Esophagus mucosa (tissue), 1 donor: ENCODE measurements at places on chromosomes 1 and 21. TPM values are rescaled to one million over a fixed set of nuclear protein-coding genes. Genes with fewer than 3 reads are reported as not detected.

Gene TMEM54
- total RNA-seq = 127 TPM

Gene LCE1D
- not detected for total RNA-seq

Gene ZNF362
- total RNA-seq = 14.0 TPM

Gene HNRNPCL4
- not detected for total RNA-seq

Gene SLC16A4
- 0.44 TPM for total RNA-seq

Gene KRTAP19-6
- not detected for total RNA-seq

Gene C1orf87
- not detected for total RNA-seq

Gene GNG4
- 7.2 TPM for total RNA-seq

Gene TMEM82
- total RNA-seq = not detected

Gene KAZN
- 33.9 TPM for total RNA-seq

Gene SYPL2
- not detected for total RNA-seq

Gene GBP4
- 1.0 TPM for total RNA-seq

Gene ZNF691
- total RNA-seq = 3.9 TPM

- ATAC-seq = no peak
Measured at GRCh38 chr1:66873111-66873510, 51.5 kb downstream of the DNAI4 start.

DNA sequence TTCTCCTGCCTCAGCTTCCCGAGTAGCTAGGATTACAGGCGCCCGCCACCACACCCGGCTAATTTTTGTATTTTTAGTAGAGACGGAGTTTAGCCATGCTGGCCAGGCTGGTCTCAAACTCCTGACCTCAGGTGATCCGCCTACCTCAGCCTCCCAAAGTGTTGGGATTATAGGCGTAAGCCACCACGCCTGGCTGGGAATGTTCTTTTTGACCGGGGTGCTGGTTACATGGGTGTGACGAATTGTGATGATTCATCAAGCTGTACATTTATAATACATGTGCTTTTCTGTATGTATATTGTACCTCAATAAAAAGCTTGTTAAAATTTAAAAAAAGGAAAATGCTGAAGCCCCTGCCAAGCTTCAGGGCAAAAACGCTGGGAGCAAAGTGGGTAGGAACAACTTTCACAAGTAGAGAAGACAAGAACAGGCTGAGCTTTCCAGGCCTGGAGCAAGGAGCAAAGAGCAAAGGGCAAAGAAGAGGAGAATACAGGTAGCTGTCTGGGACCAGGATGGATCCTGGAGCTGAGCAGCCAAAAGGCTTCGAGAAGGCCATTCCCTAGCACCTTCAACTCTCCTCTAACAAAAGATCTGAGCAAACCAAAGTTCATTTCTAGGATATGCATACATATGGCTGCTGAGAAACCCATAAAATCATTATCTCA lies 20.5 kb upstream of the YRDC start:
- ATAC-seq = peak; percentile 84

GRCh38 chr21:45401916-45402900 lies 2.8 kb upstream of the COL18A1 start:
- ATAC-seq = no peak

DNA sequence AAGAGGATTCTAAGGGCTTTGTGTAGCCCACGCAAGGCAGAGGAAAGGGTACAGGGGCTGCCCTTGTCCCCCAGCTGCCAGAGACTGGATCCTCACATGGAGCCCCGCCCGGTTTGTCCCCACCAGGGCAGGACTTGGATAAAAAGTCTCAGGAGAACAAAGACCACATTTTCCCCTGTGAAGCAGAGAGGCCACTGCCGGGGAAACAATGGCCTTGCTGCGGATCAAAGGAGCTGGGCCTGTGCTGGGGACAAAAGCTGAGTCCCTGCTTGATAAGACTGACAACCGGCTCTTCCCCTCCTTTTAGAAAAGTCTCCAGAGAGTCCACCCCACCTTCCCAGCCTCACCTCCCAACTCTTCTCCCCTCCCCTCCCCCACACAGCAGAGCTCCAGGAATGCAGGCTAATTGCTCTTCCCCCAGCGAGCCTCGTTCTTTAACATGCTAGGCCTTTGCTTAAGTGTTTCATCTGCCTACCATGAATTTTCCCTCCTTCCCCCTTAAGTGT lies 142.4 kb downstream of the PLPP3 start:
- no peak for ATAC-seq

DNA sequence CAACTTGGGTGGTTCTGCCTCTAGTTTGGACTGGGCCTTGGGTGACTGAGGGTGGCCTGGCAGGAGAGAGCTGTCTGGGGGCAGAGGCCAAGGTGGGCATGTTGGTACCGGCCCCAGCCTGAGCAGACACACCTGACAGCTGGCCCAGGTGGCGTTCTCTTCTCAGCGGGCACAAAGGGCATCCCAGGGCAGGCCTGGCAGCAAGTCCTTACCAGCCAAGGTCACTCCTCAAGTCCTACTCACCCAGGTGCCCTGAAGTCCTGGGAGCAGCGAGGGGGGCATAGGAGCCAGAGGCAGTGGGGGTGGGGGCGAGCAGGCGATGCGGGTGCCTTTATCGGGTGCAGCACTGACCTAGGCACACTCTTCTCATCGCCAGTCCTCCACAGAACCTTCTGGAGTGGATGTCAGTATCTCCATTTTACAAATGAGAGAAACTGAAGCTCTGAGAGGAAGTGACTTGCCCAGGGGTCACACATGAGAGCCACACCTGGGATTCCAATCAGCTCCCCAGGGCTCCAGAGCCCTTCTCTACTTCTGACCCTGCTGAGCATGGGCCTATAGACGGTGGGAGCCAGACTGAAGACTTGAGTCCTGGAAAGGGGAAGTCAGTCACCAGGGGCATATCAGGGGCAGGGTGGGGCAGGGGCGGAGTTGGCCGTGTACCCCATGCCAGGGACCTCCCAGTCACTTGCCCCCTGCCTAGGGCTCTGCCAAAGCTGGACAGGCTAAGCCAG lies 587 bp upstream of the SLC25A34 start:
- peak; percentile 24 for ATAC-seq

- ATAC-seq = no peak
Measured at GRCh38 chr21:43956670-43957035, 55.5 kb upstream of the TRAPPC10 start.

- no peak for ATAC-seq
Measured at GRCh38 chr1:109762821-109763645, 690 bp downstream of the EPS8L3 start.

- ATAC-seq = no peak
Measured at GRCh38 chr1:57404884-57405283, 19.0 kb downstream of the DAB1 start.

DNA sequence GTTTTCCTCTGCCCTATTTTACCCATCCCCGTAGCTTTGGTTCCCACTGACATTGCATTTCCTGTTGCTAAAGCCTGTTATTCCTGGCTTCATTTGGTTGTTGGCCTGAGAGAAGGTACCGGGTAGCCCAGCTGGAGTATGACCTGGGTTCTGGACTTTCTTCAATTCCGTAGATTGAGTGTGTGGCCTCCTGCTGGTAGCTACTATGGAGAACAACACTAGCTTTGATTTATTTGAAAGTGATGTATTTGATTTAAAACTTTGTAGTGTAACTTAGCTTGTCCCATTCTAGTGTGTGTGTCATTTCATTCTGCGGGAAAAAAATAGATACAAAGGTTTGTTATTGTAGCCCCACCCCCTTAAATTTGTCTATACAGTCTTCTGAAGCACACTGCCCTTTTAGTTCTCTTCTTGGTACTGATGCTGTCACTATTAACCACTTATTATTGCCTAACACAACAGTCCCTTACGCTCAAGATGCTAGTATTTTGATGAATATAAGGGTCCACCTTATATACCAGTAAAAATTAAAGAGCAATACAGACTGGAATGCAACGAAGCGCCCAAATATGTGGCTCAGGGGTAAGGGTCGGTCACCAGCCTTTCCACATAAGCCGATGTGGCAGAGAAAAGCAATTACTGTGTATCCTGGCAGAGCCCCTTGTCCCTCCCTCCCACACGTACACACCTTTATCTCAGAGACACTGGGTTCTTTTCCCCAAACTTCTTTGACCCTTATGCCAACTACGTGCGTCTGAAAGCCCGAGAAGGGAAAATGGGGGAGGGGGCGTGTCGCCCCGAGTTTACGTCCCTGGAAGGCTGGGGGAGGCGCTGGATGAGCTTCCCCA lies 643 bp upstream of the MOV10 start:
- ATAC-seq = peak; percentile 36

DNA sequence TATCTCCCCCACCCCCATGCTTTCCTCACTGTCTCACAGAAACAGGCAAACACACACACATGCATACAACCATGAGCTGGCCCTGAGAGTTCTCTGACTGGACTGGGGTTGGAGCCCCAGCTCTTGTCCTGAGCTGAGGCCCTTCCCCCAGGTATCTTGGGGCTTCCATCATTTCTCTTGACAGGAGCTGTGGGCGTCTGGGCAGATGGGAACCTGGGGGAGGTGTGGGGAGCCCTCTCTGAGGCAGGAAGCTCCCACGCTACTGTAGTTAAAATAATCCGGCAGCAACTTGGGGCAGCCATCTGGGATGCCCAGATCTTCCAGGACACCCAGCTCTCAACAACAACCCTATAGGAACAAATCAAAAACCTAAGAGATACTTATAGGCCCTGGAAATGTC lies 2.7 kb upstream of the KIF21B start:
- no peak for ATAC-seq

DNA sequence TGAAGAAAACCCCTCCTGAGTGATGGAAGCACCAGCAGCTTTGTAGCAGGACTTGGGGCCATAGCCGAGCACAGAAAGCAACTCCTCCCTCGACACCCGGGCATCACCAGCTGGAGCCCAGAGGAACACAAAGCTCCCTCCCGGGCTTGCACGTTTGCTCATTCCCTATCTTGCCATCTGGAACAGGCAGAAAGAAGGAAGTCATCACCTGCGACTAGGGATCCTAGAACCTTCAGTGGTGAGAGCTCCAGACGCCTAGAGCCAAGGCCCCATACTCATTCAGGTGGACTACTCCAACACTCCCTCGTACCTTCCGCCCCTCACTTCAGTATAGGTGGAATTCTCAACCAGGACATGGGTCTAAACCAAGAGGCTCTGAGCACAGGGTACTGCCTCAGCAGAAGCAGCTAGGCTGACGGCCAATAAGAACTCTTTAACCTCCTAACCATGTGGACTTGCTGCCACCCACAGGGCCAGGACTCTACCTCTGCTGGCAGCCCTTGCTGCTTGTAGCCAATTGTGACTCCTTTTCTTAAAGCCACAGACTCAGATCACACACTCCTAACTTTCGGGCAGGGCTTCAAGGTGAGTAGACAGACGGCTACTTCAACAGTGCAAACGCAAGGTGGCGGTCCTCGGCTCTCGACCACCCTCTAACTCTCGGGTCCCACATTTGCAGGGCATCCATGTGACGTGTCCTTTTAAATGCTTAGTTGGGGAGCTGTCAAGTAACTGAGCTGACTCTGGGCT lies 65.4 kb downstream of the NPHP4 start:
- no peak for ATAC-seq

DNA sequence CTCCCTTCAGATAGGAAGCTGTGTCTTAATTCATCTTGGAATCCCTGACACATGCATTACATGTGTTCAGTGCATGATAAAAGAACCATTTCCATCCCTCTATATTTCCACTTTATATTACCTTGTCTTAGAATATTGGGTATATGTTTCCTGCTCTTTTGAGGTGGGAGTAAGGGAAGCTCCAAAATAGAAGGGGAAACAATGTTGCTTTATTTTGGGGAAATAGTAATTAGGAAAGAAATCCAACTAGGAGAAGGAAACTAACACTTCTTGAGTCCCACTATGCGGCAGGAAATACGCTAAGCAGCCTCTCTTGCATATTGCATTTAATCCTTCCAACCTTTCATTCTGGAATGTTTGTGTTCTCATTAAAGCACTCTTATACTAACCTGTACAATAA lies 89.4 kb upstream of the VAV3 start:
- ATAC-seq = no peak

DNA sequence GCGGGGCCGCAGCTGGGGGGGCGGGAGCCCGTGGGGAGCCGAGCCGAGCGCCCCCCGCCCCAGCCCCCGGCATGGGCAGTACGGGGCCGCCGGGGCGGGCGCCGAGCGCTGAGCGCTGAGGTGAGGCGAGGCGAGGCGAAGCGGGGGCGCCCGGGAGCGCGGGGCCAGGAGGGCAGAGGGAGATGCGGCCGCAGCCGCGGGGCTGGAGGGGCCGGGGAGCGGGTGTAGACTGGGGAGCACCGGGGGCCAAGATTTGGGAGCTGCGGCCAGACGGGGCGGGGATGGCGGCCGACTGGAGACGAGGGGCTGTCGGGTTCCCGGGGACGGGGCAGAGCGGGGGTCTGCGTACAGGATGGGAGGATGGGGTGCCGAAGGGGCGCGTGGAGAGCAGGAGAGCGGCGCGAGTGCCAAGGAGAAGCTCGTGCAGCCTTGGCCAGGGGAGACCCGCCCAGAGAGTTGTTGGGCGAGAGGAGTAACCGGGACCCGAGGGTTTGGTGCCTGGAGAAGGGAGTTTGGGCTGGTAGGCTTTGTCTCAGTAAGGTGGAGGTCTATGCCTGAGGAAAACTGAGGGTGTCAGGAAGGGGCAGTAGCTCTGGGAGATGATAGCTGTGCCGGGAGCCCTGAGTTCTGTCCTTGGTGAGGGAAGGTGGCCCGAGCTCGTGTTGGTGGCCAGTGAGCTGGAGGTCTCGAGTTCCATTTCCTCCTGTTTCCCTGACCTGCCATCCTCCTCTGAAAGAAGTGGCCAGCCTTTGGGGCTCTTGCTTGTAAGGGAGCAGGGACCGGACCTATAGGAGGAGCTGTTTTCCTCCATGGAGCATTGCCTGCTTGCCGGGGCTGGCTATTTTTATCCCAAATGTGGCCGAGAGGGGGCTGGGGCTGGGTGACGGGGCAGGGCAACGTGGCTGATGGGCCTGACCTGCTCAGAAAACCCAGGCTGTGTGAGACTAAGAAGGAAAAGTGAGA lies 539 bp downstream of the ATP8B2 start:
- no peak for ATAC-seq

DNA sequence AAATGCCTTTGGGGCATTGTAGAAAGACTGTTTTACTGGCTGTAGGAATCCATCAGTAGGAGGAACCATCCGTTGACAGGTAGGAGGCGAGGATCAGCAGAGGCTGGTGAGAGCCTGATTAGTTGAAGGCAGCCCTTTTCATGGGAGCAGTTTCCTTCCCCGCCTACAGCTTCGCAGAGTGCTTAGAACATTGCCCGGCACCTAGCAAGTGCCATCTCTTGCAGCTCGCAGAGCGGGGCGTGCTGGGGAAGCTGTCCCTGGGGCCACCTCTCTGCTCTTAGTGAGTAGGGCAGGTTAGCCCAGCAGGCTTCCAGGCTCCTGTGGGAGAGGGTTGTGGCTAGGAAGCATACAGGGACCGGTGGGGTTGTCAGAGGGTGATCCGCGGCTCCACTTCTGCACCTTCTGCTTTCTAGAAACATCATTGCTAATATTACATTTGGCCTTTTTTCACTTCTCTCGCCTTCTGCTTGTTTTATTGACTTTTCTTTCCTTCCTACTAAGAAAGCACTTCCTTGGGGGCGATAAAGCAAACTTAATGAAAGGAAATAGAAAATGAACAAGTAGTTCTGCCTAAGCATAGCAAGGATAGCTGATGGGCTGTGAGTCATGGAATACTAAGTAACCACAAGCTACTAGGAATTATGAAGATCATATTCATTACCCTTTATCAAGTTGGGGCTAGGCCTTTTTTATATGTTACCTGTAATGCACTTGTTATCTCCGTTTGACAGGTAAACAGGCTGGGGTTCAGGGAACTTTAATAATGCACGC lies 176.7 kb downstream of the GALNT2 start:
- no peak for ATAC-seq
